ENCODE measurements at places on chromosomes 6 and 20.

- DNase-seq, result no peak
These were observed 723.9 kb downstream of the KHDRBS2 start for GRCh38 chr6:61562098-61562497.

DNA sequence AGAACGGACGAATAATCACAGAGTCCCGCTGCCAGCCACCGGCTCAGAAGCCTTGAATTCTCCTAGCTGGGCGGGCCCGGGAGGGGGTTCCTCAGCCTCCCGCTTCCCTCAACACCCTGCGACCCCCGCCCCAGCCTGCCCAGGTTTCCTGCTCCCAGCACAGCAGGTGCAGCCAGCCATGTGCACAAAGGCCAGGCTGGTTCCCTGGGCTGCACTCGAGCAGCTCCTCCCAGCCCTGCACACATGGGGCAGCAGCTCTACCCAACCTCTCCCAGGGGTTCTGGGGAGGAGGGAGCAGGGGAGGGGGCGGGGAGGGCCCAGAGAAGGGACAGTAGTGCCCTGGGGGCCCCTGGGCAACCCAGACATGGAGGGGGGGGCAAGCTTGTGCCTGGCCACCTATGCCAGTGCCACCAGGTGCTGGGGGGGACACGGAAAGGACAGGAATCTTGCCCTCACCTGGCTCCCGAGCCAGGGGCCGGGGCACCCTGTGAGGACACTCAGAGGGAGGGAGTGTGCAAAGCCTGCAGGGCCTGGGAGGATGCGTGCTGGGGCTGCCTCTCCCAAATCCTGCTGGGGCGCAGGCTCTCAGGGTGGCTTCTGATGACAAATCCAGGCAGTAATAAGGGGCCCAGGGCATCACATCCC, 1.2 kb upstream of the NTSR1 start:
- DNase-seq, result no peak

DNA sequence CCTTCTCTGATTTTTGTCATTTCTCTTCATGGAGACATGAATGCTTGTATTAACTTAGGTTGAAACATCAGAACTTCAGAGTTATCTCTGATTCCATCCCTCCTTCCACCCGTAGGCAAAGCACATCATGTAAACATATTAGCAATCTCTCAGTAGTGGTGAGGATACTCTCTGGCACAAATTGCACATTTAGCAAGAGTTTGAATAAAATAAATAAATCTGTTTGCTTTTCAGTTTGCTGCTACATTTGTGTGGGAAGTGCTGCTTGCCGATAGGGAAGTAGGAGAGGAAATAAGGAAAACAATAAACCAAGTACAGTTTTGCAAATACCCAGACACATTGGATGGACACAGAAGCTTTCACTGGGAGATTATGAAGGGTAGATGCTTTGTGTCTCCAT, 359.0 kb downstream of the BCKDHB start:
- DNase-seq, result no peak

GRCh38 chr20:61874421-61875068, 191.1 kb downstream of the TAF4 start:
- DNase-seq, result no peak

- DNase-seq, result no peak
These were observed 40.3 kb upstream of the ARMH2 start for GRCh38 chr6:24838994-24839393.

DNA sequence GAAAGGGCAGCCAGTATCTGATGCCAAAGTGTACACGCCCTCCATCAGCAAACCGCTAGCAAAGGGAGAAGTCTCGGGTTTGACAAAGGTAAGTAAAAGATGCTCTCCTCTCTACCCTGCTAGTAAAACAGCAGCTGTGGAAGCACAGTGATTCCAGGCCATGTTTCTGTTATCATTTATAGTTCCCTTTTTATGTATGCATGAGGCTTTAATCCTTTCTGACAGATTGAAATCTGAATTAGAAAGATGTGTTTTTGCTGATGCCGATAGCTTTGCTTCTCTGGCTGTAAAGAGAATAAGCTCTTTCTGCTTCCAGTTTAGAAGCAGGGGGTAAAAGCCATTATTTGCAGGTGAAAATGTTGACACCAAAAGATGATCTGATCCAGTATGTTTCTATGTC, 392.4 kb upstream of the SOX4 start:
- DNase-seq, result no peak

DNA sequence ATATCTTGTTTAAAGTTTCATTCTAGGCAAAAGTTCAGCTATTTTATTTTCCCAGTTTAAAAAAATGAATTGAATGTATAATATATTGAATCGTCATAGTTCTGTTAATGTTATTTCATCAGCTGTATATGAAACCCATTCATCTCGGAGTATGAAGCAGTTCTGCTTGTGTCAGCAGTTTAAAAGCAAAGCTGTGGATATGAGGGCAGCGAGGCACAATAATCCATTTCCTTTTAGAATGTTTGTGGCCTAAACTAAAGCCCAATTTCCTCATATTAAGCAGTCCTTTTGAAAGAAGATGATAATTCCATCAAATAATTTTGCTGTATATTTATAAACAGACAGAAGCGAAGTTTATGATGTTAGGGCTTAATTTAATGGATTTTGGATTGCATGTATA, 300.1 kb downstream of the SAMD5 start:
- no peak for DNase-seq

DNA sequence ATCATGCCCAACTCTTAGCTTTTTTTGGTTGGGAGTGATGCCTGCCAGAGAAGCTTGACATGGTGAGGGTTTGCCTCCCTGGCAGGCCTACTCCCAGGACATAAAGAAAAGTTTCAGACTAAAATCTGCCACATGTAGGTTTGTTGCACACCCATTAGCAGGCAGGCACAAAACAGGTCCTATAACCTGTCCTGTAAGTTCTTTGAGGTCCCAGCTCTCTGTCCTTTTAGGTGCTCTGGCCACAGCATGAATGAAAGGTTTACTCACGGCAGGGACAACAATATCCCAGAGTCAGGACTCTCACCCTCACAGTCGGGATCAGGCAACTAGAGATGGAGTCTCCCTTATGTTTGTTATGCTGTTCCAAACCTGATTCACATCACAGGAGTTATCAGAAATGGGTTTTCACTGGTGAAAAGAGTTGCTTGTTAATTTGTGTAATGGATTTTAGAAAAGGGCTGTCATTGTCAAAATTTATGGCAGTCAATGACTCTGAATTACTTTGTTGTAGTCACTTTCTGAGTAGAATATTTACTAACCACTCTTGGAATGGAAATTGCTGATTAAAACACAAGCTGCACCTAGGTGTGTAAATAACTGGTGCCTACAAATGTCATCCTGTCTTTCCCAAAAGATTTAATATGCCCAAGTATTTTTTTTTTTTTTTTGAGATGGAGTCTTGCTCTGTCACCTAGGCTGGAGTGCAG, 5.8 kb upstream of the SRPK1 start:
- no peak for DNase-seq

DNA sequence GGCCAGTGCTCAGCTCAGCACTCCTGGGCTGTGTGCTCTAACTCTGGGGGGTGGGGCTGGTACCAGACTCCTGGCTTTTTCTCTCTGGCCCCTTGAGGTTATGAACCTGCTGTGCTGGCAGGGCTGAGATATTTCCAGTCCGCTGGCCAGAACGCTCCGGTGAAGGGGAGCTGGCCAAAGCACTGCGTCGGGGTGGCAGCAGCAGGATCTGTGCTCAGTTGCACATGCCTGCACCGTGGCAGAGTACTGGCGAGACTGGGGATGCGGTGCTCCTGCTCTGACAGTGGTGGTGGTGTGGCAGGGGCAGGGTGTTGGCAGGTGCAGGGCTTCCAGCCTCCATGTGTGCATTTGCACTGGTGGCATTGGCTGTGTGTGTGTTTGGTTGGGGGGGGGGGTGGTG, 374.4 kb downstream of the PHF3 start:
- DNase-seq, result no peak

- no peak for DNase-seq
These were observed 73.1 kb downstream of the NCOA3 start for GRCh38 chr20:47574616-47575364.

DNA sequence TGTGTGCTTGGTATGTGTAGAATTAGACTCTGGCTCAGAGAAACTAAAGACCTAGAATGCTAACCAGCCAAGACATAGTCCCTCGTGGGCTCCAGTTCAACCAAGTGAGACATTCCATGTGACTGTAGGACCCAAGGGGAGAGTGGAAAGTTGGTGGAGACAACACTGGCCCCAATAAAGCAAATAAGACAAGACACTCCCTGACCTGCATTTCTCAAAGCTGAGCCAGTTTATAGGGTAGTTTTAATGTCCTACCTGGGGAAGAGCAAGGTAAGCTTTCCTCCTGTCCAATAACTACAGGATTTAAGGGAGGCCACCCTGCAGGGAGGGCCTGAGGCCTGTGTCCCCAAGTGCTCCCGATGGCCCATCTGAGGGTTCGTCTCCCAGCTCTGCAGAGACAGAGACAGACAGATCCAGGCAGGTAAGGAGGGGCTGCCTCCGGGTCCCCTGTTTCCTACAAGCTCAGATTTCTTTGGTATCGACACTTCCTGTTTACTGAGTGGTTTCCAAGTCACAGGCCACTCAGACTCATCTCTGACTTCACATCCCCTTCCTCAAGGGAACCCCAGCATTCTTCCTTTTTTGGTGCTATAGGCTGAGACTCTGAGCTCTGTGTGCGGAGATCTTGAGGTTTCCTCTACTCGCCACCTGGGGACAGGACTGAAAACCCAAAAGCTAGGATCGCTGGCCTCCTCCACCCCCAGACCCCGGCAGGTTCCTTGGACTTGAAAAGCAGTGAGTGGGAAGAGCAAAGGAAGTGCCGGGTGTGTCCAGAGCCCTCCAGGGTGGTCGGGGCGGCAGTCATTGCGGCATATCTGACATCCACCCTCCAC, 92.4 kb downstream of the PRND start:
- DNase-seq, result no peak

DNA sequence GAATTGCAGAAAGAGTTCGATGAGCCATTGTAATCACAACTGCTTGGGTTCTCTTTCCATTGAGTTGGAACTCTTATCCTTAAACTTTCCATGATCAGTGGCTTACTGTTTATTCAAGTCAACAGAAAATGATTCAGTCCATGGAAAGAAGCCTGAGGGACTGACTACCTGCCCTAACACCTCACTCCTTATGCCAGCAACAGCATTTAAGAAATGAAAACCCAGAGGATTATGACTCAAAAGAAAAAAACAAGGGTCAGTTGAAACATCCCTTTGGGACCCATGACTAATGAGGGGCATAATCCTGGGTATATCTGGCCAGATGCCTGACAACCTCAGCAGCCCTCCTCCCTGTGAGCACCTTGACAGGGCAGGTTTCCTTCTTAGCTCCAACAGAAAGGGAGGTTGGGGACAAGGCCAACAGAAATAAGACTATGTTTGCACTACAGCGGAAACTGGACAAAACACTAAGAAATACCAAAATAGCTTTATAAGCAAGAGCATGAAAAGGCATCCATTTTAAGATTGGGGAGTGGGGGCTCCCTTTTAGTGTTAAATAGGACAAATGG, 106.7 kb downstream of the MAP3K5 start:
- no peak for DNase-seq

DNA sequence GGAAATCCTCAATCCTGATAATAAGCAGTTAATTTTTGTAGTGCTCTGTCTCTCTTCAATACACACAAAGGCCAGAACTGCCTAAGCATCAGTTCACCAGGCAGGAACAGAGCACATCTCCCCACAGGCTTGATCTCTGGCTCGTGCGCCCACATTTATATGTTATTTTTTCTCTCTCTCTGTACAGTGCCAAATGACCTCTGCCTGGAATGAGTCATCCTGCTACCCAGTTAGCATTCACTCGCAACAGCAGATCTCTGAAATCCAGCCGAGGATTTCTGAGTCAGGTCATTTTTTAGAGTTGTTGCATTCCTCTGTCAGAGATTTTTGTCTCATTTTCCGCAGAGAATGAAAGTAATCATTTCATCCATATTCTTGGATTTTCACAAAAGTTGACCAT, 107.1 kb downstream of the COL12A1 start:
- no peak for DNase-seq

GRCh38 chr6:104540743-104541142, 319.0 kb downstream of the HACE1 start:
- DNase-seq, result no peak

GRCh38 chr6:37239526-37239925, 18.0 kb upstream of the TBC1D22B start:
- DNase-seq, result no peak

DNA sequence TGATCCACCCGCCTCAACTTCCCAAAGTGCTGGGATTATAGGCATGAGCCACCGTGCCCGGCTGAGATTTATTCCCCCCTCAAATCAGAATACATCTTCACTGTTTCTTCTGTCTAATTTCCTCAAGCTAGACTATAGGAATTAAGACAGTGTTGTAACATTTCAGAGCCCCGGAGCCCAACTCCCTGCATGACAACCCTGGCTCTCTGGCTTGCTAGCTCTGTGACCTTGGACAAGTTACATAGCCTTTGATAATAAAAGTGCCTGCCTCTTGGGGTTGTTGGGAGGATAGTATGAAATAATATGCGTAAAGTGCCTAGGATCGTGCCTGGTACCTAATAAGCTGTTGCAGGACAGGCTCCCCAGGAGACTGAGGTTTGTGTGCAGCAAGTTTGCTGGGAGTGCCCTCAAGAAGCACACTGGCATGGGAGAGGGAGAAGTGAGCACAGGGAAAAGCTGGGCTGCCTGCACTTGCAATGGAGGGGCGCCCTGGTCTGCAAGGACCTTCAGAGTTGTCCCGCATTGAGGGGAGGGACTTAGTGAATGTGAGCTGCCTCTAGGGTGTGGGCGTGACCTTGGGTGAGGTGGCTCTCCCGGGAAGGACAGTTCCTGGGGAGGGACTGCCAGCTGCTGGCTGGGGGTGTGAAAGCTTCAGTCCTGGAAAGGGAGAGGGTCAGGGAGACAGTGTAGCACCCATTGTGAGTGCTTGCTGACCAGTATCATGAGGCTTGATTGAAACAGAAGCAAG, 43.4 kb downstream of the TAF8 start:
- no peak for DNase-seq

- DNase-seq, result no peak
These were observed 187.5 kb upstream of the MARCKS start for GRCh38 chr6:113669606-113670005.

DNA sequence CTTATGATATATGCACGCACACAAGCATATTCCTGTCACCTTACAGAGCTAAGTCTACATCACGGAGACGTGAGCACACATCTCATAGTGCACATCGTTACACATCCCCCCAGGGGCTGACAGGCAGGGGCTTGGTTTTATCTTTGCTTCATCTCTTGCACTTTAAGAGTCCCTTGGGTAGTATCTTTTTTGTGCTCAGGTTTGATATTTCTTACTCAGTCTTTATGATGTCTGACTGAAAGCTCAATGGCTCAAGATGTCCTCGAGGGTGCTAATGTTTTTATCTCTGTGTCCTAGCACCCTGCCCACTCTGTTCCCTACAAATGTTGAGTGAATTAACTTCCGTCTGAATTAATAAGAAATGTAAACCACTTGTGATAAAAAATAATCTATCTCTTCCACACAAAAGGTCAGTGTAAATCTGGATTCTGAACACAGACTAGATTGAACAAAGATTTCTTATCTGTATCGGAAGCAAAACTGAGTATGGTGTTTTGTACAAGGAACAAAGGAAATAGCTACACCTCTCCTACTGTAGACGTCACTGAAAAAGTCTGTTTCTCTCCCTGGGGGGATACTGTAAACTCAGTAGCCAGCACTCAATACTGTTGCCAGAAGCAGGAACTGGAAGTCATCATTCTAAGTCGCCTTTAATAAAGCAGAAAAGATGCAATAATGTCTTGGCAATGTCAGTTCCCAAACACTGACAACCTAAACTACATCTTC, 195.1 kb downstream of the PRKN start:
- no peak for DNase-seq

All from stimulated activated CD8-positive, alpha-beta memory T cell treated with anti-CD3 and anti-CD28 coated beads, Interleukin-4, amount 100 ng/mL, for 48 hours (primary cell).